ENCODE measurements at places on chromosomes 3 and 15. TPM values are rescaled to one million over a fixed set of nuclear protein-coding genes. Genes with fewer than 3 reads are reported as not detected.

DNA sequence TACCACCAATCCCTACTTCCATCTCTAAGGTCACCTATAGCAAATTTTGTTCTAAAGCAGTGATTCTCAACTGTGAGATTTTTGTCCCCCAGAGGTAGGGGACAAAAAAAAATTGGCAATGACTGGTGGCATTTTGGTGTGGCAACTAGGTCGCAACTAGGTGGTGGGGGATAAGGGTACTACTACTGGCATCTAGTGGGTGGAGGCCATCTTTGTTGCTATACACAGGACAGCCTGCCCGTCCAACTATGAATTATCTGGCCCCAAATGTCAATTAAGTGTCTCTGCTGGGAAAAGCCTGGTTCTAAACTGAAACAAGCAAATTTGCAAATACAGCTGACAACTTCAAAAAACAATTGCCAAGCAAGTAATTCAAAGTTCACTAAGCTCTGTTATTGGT is 1.4 kb downstream of the MTMR10 start:
- peaks cover 6% of the 10 kb centered on the region for H3K36me3 ChIP-seq
- peak overlapping the region; percentile 88 for H3K27ac ChIP-seq
- DNase-seq, result peak; percentile 23
- H3K27me3 ChIP-seq, result no peaks in the 10 kb centered on the region
- H3K4me3 ChIP-seq, result peak overlapping the region; percentile 81

DNA sequence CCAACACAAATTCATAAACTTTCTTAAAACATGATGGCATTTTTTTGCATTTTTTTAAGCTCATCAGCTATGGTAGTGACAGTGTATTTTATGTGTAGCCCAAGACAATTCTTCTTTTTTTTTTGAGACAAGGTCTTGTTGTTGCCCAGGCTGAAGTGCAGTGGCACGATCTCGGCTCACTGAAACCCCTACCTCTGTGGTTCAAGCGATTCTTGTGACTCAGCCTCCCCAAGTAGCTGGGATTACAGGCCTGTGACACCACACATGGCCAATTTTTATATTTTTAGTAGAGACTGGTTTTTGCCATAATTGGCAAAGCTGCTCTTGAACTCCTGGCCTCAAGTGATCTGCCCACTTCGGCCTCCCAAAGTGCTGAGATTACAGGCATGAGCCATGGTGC is 17.3 kb upstream of the USP50 start:
- H3K4me3 ChIP-seq, result no peak overlapping the region
- no peaks in the 10 kb centered on the region for H3K4me1 ChIP-seq
- H3K27me3 ChIP-seq, result no peaks in the 10 kb centered on the region
- no peaks in the 10 kb centered on the region for H3K36me3 ChIP-seq
- H3K27ac ChIP-seq, result no peak overlapping the region

- H3K4me1 ChIP-seq, result no peaks in the 10 kb centered on the region
- H3K4me3 ChIP-seq, result no peak overlapping the region
- no peak overlapping the region for H3K27ac ChIP-seq
- no peak for DNase-seq
- no peaks in the 10 kb centered on the region for H3K36me3 ChIP-seq
These were observed 219.3 kb upstream of the KBTBD8 start for GRCh38 chr3:66778777-66779176.

DNA sequence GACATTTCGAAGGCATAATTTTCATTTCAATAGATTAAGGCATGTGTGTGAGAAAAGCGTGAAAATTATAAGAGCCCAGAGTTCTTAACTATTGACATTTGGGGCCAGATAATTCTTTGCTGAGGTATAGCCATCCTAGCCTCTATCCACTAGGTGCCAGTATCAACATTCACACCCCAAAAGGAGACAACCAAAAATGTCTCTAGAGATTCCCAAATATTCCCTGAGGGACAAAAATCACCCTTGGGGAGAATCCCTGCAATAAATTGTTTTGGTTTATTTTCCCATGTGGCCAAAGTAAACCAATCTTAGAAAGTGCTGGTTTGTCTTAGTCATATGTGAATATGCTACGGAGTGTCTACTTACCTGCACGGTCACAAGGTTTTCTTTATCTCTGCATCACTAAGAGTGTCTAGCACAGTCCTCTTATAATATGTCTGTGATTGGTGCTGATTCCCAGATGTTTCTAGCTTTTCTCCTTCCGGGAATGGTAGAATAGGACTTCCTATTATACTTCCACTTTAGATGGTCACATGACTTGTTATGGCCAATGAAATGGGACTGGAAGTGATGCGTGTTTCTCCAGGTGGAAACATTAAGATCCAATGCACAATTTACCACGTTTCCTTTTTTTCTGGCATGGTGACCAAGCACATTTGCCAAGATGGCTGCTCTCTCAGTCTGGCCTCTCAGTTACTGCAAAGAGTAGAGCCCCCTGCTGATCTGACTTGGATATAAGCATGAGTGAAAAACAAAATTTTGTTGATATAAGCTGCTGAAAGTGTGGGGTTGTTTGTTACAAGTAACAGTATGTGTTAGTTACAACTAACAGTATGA is 8.0 kb upstream of the KBTBD8 start:
- H3K4me3 ChIP-seq, result no peak overlapping the region
- no peaks in the 10 kb centered on the region for H3K36me3 ChIP-seq
- no peak overlapping the region for H3K27ac ChIP-seq
- no peaks in the 10 kb centered on the region for H3K27me3 ChIP-seq

DNA sequence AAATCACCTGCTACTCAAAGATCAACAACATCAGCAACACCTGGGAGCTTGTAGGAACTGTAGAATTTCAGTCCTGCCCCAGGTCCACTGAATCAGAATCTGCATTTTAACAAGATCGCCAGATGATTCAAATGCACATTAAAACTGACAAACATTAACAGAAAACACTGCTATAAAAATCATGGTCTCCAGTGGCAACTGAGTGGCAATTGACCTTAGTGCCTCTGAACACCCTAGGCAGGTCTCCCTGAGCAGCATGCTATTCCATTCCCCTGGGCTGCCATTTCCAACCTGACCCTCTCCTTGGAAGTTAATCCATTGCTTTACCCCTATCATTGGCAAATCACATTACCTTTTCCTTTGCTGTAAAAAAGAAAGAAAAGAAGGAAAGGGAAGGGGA is 23.0 kb upstream of the TOP2B start:
- peaks cover 21% of the 10 kb centered on the region for H3K4me1 ChIP-seq
- H3K36me3 ChIP-seq, result no peaks in the 10 kb centered on the region
- H3K4me3 ChIP-seq, result no peak overlapping the region
- H3K27me3 ChIP-seq, result no peaks in the 10 kb centered on the region
- H3K27ac ChIP-seq, result no peak overlapping the region

DNA sequence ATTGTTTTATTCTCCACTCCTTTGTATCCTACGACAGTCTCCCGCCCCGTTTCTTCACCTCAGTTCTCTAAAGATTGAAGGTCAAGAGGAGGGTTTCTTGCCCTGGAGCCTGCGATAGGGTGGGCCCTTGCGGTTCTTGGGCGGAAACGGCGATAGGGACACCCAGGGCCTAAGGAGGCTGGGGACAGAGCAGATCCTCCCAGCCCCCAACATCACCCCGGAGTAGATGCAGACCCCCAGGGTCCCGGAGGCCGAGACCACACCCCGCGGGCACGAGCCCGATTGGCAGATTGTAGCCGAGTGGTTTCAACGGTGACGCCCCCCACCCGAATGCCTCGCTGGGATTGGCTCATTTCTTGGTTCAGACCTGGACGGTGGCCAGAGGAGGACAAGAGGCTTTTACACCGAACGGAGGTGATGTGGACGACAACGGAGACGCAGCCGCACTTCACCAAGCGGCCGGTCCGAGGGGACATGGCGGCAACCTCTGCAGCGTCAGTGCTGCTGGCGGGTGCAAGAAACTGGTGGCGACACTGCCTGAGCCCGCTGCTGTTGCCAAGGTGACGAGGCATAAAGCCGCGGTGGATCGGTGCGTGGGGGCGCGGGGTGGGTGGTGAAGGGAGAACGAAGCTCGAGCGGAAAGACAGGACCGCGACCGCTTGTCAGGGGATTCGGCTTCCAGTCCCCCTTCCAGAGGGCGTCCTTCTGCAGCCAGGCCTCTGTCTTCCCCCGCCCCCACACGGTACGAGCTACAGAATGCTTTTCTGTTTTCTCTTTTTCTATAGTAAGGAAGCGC is 19.0 kb upstream of the MCF2L2 start:
- H3K27me3 ChIP-seq, result no peaks in the 10 kb centered on the region
- peak; percentile 91 for DNase-seq
- H3K27ac ChIP-seq, result peak overlapping the region; percentile 1
- no peaks in the 10 kb centered on the region for H3K36me3 ChIP-seq
- peak overlapping the region; percentile 35 for H3K4me3 ChIP-seq

DNA sequence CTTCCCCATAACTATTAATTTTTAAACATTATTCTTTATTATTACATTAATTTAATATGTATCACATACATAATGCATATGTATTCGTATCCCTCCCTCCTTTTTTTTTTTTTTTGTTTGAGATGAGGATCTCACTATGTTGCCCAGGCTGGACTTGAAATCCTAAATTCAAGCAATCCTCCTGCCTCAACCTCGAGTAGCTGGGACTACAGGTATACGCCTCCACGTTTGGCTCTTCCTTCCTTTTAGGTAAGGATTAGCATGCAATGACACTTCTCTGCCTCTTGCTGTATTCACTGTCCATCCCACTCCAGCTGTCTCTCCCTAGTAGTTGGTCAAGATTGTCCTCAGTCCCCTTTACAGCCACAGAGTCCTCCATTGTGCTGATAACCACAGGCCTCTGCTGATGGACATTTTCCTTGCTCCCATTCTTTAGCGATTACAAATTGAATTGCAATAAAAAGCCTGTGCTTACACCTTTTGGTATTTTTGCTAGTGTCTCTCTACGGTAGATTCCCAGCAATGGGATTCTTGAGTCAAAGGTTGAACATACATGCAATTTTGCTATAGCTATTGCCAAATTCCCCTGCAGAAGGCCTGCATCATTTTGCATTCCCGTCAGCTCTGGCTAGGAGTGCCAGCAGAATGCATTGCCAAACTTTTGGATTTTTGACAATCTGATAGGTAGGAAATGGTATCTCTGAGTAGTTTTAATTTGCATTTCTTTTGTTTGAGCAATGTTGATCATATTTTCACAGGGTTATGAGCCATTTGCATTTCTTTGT is 156.6 kb downstream of the SMAD6 start:
- H3K27me3 ChIP-seq, result no peaks in the 10 kb centered on the region
- no peak overlapping the region for H3K4me3 ChIP-seq
- no peaks in the 10 kb centered on the region for H3K36me3 ChIP-seq
- no peaks in the 10 kb centered on the region for H3K4me1 ChIP-seq
- DNase-seq, result no peak

DNA sequence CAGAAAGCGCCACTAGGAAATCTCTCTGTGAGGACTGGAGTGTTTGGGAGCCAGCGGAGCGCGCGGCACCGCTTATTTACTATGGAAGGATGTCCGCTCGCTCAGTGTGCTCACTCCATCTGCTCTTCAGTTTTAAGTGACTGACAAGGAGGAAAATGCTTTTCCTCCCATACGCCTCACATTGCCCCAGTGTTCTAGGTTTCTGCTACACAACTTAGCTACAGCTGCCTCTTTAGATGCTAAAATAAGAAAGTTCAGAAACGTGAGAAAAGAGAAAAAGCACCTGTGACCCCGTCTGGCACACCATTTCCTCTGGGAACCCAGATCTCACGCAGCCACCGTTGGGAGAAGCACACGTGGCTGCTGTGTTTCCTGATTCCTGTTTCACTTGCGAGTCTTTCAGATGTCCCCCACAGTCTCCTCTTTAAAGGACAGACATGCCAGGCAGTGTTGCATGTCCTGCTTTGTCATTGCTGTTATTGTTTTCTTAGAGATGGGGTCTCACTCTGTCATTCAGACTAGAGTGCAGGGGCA is 11.7 kb upstream of the MUSTN1 start:
- peaks cover 2% of the 10 kb centered on the region for H3K36me3 ChIP-seq
- no peak for DNase-seq
- no peaks in the 10 kb centered on the region for H3K27me3 ChIP-seq
- no peak overlapping the region for H3K27ac ChIP-seq
- no peaks in the 10 kb centered on the region for H3K4me1 ChIP-seq

DNA sequence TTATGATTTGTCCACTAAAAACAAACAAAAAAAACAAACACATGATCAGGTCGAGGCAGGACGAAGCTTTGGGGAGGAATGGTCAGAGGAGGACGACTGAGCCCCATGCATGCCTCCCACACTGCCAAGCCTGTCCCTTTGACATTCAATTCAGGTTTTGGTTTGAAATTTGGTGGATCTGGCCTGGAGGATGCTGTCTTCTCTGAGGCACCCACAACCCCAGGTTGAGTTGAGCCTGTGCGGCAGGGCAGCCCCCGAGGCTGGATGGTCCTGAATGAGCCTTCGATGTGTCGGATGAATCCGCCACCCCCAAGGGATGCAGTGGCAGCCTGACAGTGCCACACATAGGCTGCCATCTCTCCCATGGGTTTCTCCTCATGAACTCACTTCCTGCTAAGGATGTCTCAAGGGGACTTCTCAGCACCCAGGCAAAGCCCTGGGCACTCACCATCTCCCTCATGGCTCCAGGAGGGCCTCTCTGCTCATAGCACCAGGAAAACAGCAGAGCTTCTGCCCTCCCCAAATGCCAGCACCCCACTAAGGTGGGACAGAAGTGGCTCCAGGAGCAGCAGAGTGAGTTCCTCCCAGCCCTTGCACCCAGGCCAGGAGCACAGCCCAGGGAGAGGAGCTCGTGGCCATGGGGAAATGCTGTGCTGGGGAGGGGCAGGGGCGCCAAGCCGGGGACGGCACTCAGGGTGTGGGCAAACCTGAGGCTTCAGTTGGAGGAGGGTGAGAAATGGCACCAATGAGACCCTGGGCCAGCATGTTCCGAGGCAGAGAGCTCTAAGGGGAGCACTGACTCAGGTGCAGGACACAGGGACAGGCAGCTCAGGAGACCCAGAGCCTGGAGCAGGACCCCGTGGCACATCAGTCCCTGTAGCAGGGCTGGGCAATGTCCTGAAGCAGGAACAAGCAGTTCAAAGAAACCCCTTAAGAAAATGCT is 18.5 kb downstream of the PRR23E start:
- H3K36me3 ChIP-seq, result no peaks in the 10 kb centered on the region
- no peaks in the 10 kb centered on the region for H3K27me3 ChIP-seq
- no peak for DNase-seq
- H3K4me1 ChIP-seq, result no peaks in the 10 kb centered on the region
- H3K4me3 ChIP-seq, result no peak overlapping the region

DNA sequence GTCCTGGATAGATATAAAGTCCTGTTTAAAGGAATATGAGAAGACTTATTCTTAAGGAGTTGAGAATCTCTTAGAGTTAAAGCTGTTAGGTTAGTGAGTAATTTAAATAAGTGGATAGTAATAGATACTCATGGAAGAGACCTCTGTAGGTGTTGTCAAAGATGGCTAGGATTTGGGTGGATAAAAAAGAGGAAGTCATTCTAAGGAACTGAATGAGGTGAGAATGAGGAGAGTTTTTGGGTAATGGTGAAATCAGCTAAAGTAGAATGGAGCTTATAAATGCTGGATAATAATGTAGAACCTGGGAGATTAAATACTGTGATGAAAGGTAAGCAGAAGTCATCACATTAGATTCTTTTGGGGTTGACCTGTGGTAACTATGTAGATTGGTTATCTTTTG is 8.1 kb downstream of the ARIH1 start:
- no peak for DNase-seq
- H3K36me3 ChIP-seq, result peaks cover 3% of the 10 kb centered on the region
- H3K4me1 ChIP-seq, result peaks cover 2% of the 10 kb centered on the region
- no peak overlapping the region for H3K4me3 ChIP-seq
- H3K27me3 ChIP-seq, result no peaks in the 10 kb centered on the region

The ATP13A5 gene
- not detected for polyA plus RNA-seq

The SPINK8 gene
- polyA plus RNA-seq, result not detected
